ENCODE measurements at places on chromosomes 6 and 20.

DNA sequence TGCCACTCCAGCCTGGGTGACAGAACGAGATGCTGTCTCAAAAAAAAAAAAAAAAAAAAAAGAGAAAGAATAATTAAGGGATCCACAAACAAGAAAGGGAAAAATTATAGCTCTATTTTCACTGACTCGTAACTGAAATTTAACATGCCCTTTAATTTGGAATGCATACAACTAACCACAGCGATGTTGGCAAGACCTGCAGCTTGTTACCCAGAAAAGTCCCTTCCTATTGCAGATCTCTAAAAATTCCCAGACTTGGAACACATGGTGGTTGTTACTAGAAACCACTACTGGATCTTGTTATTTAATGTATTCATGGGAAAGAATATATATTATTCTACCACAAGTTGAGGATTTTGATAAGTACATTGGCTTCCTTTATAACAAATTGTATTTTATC lies 27.8 kb upstream of the SMIM28 start:
- no peak for DNase-seq

GRCh38 chr6:168190014-168190405 lies 111.0 kb upstream of the FRMD1 start:
- DNase-seq = no peak

DNA sequence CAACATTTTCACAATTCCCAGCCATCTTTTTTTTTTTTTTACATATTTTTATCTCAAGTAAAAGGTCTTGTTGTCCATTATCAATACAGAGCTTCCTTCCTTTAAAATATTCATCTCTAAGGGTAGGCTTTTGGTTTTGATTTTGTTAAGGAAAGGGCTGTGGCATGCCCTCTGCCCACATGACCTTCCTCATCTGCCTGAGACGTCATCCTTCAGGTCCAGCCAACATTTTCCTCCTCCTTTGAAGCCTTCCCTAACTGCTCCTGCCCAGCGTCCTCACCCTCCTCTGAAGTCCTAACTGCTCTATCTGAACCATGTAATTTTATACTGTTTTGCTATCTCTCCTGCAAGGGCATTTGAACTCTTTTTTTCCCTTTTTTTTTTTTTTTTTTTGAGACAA lies 73.9 kb upstream of the TGM3 start:
- DNase-seq = no peak

- DNase-seq = no peak
Observed at GRCh38 chr6:27441001-27441400, 31.9 kb downstream of the ZNF184 start.

- no peak for DNase-seq
Observed at GRCh38 chr20:18377896-18378481, 88.8 kb downstream of the DZANK1 start.

GRCh38 chr6:6810727-6811126 lies 222.2 kb downstream of the LY86 start:
- no peak for DNase-seq

GRCh38 chr6:16337295-16337975 lies 99.0 kb downstream of the GMPR start:
- no peak for DNase-seq
